ENCODE measurements at places on chromosomes 11 and 22.

DNA sequence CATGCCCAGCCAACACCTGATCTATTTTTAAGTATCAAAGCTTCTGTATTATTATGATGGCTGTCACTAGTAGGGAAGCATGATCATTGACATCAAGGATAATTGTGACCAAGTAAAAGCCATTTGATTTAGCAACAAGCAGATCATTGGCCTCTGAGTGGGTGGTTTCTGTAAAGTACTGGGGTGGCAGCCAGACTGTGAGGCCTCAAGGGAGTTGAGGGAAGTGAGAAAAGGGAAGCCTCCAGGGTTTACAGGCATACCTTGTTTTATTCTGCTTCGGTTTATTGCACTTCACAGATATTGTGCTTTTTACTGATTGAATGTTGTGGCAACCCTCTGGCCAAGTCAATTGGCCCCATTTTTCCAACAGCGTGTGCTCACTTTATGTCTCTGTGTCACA, 60.1 kb downstream of the PRR5L start:
- no peak for DNase-seq

GRCh38 chr11:35927682-35928081, 16.2 kb upstream of the LDLRAD3 start:
- DNase-seq: no peak

GRCh38 chr22:30702856-30703255, 8.2 kb downstream of the OSBP2 start:
- no peak for DNase-seq

DNA sequence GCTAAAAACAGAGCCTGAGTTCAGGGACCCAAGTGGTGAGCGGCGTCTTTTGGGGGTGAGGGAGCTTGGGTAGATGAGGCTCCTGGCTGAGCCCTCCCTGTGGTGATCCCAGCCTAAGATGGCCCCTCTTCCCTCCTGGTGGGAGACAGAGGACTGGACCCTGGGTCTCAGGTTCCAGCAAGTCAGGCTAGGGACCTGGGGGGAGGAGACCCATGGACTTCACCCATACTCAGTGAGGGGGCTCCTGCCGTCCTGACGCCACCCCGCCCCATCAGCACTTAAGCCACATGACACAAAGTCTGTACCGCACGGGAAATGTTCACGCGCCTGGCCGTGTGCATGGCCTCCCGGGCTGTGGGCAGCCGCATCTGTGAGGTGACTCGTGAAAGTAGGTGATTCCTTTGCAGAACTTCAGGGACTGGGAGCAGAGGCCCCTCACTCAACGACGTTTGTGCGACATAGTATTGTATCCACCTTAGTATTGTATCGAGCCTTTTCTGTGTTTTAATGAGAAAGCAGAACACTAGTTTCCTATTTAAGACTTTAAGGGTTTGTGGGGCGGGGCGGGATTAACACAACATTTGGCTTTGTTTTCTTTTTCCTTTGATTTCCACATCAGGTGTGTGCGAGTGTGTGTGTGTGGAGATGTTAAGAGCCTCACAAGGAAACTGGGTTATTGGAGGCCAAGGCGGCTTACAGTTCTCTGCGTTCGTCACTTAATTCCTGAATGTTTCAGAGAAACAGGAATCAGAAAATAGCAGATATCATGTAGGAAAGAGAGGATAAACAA, 18.4 kb upstream of the TMEM191C start:
- DNase-seq: peak; percentile 72

GRCh38 chr11:102306817-102307726, 10.2 kb upstream of the BIRC3 start:
- DNase-seq: no peak

DNA sequence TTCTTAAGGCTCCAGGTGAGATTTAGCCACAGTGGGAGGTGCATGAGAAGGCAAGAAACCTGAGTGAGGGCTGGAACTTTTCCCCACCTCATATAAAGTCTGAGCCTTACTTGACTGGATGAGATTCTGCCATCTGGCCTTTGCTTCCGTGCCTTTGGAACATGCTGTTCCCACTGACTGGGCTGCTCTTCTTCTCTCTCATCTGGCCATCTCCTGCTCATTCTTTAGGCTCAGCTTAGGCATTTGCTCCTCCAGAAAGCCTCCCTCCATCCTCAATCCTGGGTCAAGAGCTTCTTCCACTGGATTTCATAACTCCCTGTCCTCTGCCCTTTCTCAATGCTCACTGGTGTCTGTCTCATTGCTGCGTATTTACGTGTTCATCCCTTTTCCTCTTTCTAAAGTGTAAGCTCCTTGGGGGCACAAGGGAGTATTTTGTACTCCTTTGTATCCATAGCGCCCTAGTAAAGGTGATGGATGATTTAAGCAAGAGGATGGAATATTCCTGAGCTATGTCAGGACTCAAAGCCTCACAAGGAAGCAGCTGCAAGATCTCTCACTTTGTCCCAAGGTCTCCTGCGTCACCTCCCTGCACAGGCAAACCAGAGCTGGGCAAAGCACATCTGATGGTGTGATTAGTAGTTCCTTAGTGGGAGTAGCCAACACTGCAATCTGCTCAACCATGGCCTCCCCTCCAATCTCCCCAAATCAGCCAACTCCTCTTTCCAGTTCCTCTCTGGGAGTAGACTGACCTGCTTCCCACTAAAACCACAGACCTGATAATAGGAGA, 15.3 kb downstream of the HSPA8 start:
- DNase-seq: no peak

DNA sequence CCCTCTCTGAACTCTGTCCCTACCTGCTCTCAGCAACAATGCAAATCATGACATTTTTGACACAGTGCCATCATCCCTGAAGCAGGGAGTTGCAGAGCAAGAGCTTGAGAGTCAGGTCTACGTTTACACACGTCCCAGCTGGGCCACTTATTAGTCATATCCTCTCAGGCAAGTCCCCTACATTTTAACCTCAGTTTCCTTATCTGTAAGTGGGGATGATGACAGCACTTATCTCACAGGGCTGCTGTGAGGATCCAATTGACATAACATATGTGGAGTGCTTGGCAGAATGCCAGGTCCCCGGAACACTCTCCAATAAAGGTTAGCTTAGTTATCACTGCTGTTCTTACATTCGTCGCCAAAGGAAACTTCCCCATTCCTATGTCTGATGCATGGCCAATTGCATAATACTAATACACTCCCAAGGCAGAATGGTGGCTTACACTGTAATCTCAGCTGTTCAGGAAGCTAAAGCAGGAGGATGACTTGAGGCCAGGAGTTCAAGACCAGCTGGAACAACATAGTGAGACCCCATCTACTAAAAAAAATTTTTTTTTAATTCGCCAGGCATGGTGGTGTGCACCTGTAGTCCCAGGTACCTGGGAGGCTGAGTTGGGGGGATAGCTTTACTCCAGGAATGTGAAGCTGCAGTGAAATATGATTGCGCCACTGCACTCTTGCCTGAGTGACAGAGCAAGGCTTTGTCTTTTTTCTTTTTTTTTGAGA, 16.6 kb downstream of the ASCC2 start:
- DNase-seq: no peak

- no peak for DNase-seq
Measured at GRCh38 chr11:113426686-113427085, 39.1 kb downstream of the ANKK1 start.

DNA sequence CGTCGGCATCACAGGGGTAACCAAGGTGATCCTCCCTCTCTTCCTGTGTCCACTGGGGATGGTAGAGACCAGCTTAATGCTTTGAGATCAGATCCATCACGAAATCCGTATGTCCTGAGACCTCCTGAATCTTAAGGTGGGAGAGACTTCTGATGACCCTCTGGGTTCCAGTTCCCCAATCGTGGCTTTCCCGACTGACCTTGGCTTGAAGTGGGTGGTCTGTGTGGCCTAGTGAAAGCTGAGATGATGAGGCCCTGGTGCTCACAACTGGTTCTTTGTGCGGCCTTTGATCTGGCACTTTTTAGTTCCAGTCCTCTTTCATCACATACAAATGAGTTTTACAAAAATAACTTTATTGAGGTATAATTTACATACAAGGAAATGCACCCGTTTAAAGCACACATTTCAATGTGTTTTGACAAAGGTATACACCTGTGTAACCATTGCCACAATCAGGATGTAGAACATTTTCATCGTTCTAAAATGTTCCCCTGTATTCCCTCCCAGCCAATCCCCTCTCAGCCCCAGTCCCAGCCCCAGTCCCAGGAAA, 6.1 kb downstream of the MIAT start:
- DNase-seq: no peak

DNA sequence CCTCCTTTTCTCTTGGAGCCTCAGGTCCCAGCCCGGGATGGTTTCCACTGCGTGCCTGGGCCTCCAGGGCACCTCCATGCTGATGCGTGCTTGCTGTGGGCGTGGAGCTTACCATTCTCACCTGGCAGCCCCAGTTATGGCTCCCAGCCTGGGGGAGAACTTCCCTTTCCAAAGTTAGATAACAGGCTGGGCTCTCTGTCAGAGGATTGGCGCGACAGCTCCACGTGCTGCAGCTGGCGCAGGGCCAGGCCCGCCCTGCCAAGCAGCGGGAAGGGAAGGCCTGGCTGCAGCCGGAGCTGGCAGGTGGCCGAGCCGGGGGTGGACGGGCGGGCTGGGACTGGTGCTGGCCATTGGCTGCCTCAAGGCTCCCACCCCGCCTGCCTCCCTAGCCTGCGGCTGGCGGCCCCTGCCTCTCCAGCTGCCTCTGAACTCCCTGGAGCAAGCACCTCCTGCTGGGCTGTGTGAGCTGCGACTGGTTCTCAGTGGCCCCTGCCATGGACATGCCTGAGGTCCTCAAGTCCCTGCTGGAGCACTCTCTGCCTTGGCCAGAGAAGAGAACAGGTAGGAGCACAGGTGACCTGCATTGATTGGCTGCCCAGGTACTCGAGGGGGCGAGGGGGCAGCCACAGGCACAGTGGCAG, 14.6 kb upstream of the TEF start:
- peak; percentile 98 for DNase-seq

DNA sequence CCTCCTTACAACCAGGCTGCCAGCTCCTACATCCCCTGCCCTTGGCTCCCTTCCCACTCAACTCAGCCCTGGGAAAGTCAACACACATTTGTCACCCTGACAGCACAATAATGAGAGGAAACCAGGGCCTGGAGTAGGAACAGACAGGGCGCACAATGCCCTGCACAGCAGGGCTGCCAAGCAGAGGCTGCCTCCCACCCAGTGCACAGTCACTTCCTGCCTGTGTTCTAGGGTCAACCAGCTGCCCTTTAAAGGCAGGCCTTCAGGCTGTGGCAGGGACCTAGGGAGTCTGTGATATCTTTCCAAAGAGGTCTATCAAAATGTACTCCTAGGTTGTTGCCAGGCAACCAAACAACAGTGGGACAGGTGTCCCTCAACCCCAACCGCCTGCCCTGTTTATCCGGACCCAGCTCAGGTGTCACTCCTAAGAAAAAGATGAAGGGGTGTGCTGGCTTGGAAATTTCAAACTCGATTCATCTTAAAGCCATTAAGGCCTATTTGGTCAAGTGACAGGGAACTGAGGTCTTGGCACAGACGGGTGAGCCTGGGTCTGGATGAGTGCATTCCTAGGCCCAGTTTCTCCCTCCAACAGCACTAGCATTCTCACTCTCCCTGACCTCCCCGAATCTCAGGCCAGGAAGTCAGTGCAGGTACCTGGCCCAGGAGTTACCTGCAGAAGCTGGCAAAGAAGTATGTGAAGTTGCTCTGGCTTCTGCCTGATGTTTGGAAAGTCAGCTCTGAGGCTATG, 110.3 kb upstream of the PITPNB start:
- peak; percentile 84 for DNase-seq

DNA sequence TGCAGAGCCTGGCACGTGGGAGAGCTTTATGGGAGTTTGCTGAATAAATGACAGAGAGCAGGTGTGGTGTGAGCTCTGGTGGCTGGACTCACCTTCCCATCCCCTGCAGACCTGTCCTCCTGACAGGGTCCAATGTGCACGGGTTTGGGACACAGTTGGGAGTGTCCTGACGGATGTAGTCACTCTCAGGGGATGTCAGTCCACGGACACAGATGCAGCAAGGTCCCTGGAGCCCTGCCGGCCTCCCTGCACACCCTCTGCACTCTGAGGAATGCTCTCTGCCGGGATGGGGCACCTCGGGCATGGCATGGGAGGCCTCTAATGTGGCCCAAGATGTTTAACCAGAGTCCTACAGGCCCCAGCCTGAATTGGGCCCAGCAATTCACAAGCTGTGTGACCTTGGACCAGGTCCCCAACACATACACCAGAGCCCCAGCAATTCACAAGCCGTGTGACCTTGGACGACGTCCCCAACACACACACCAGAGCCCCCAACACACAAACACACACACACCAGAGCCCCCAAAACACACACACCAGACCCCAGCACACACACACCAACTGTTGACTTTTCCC, 30.0 kb upstream of the RFPL3 start:
- no peak for DNase-seq

- DNase-seq: no peak
Measured at GRCh38 chr11:35619116-35619854, 1.0 kb downstream of the FJX1 start.

- DNase-seq: no peak
Measured at GRCh38 chr11:119346605-119347004, at the start of gene MFRP. Gene MFRP, minus strand, starts transcription at chr11:119346705. Its CDS starts 192 bp downstream, at chr11:119346513.

DNA sequence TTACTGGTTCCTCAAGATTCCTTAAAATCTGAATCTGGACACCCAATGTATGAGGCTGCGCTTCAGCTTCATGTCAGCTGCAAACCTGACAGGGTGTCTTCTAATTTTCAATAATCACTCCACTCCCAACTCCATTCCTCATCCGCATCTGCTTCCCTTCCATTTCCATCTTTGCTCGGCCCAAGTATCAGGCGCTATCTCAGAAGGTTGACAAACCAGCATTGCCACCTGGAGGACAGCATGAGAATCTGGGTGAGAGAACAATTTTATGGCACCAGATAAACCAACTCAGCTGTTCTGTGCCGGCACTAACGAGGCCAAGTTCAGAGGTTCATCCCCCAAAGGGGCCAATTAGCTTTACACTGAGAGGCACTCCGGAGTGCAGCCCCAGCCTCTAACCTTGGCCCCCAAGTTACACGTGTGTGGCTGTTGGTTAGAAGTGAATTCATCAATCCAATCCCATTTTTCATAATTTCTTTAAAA, 79.1 kb upstream of the LMO2 start:
- no peak for DNase-seq

GRCh38 chr11:73157101-73158010, 15.2 kb upstream of the FCHSD2 start:
- DNase-seq: peak; percentile 89

- DNase-seq: no peak
Measured at GRCh38 chr22:48699511-48699910, 1128.2 kb downstream of the BRD1 start.

- no peak for DNase-seq
Measured at GRCh38 chr11:76322540-76322939, 58.4 kb downstream of the THAP12 start.

DNA sequence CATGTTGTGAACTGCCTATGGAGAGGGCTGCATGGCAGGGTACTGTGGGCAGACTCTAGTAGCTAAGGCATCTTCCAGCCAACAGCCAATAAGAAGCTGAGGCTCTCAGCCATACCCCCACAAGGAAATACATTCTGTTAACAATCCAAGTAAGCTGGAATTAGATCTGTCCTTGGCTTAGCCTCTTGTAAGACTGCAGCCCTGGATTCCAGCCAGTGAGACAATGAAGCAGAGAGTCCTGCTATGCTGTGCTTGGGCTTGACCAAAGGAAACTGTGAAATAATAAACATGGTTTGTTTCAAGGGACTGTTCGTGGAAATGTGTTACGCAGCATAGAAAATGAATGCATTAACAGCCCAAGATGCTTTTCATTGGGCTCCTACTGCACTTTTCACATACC, 1097.4 kb upstream of the CCDC90B start:
- no peak for DNase-seq

All from mesenteric fat pad (tissue), 1 donor.